Fibroblast of skin of abdomen (primary cell): ENCODE measurements at places on chromosomes 3 and 15.
A peak's percentile ranks its signal among the peaks of the same experiment; 100 is the strongest.

DNA sequence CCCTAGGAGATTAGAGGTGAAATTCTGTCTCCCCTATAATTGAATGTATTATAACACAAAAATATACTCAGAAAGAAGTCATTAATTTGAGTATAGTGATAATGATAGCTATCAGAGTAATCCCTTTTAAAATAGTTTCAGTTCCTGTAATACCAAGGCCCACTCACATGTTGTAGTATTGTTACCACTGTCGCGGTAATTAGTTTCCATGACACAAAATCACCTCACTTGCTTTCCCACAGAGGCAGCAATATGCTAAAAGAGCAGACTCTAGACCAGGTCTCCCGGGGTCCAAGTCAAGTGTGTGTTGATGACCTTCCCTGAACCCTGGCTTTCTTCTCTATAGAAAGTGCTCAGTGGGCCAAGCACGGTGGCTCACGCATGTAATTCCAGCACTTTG, 39.5 kb upstream of the NSMCE3 start:
- no peak for DNase-seq

- DNase-seq: no peak
Measured at GRCh38 chr3:47117807-47118364, 46.0 kb downstream of the SETD2 start.

GRCh38 chr15:37767841-37768455, 166.5 kb upstream of the TMCO5A start:
- no peak for DNase-seq

GRCh38 chr15:30929982-30930381, 26.3 kb downstream of the FAN1 start:
- no peak for DNase-seq

DNA sequence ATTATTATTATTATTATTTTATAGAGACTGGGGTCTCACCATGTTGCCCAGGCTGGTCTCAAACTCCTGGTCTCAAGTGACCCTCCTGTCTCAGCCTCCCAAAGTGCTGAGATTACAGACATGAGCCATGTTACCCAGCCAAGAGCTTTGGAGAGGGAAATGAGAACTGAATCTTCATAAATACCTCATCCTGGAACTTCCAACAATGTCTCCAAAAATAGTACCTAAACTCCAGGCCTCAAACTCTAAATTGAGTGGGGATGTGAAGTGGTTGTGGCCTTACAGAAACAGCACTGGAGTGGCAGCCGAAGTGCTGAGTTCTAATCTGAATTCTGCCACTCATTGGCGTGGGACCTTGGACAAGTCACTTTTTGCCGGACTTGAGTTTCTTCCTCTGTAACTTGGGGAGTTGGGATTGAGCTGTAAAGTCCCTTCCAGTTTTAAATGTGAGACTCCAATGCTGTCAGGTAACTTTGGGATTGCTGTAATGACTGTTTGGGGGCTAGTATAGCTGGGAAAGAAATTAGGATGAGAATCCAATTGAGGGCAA, 10.0 kb upstream of the SRP14 start:
- DNase-seq: no peak

- no peak for DNase-seq
Measured at GRCh38 chr3:171648069-171648468, 162.2 kb downstream of the PLD1 start.

GRCh38 chr3:124877674-124878073, 9.5 kb downstream of the ITGB5 start:
- no peak for DNase-seq

DNA sequence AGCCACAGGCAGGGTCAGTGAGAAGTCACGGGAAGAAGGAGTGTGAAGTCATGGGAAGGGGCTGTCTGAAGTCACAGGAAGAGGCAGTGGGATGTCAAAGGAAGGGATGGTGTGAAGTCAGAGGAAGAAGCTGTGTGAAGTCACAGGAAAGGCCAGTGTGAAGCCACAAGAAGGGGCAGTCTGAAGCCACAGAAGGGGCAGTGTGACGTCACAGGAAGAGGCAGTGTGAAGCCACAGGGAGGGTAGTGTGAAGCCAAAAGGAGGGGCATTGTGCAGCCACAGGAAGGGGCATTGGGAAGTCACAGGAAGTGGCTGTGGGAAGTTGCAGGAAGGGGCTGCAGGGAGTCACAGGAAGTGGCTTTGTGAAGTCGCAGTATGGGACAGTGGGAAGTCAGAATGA, 35.1 kb downstream of the GASK1A start:
- DNase-seq: no peak

DNA sequence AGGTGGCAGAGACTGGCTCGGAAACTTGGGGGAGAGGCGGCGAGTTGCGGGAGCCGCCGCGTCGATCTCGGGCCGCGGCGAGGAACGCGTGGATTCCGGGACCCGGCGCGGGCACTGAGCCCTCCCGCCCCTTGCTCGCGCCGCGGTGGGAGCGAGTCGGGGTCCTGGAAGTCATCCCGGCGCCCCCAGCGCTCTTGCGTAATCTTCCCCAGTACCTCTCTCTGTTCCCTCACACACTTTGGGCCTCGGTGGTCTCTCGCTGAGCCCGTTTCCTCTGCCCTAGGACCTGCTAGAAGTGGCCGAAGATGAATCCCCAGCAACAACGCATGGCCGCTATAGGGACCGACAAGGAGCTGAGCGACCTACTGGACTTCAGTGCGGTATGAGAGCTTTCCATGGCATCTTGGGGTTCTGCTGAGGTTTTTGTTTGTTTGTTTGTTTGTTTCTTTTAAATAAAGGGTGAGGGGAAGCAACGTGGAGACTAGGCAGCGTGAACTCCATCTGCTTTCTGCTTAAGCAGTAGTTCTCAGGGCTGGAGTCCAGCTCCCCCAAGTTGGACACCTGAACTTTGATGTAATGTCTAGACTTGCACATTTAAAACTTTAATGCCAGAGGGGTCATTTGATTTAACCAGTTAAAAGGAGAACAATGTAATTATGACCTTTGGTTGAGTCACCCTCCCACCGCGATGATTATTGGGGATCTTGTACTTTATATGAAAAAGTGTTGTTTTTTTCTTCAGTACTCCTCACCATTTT, 1.3 kb downstream of the TCF12 start:
- peak; percentile 33 for DNase-seq

GRCh38 chr15:44738340-44738984, 2.1 kb downstream of the TRIM69 start:
- peak; percentile 50 for DNase-seq

- DNase-seq: no peak
Measured at GRCh38 chr15:38533926-38534325, 30.7 kb downstream of the RASGRP1 start.

DNA sequence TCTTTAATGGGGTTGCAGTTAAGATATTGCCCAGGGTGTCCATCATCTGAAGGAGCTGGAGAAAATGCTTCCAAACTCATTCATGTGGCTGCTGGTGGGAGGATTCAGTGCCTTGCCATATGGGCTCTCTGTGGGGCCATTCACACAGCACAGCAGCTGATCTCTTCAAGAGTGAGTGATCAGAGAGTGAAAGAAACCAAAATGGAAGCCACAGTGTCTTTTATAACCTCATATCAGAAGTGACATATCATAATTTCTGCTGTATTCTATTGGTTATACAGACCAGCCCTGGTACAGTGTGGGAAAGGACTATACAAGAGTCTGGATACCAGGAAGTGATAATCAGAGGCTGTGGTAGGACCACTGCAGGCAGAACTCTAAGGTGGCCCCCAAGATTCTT, 33.6 kb downstream of the HHLA2 start:
- no peak for DNase-seq

DNA sequence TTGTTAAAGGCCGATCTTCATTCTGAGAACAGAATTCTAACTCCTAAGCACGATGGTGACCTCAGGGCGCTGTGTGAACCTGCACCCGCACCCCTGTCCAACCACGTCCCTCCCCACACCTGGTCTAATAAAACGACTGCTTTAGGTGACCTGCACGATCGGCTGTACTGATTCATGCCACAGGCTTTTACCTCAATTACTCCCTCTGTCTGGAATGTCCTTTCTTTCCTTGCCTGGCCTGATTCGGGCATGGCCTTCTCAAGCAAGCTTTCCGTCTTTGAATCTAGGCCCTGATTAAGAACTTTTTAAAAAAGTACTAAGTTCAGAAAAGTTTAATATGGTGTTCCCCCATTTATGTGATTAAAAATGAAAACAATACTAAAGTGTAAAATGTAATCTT, 842 bp upstream of the U2SURP start:
- peak; percentile 43 for DNase-seq
